ENCODE measurements at places on chromosomes 1 and 21.

DNA sequence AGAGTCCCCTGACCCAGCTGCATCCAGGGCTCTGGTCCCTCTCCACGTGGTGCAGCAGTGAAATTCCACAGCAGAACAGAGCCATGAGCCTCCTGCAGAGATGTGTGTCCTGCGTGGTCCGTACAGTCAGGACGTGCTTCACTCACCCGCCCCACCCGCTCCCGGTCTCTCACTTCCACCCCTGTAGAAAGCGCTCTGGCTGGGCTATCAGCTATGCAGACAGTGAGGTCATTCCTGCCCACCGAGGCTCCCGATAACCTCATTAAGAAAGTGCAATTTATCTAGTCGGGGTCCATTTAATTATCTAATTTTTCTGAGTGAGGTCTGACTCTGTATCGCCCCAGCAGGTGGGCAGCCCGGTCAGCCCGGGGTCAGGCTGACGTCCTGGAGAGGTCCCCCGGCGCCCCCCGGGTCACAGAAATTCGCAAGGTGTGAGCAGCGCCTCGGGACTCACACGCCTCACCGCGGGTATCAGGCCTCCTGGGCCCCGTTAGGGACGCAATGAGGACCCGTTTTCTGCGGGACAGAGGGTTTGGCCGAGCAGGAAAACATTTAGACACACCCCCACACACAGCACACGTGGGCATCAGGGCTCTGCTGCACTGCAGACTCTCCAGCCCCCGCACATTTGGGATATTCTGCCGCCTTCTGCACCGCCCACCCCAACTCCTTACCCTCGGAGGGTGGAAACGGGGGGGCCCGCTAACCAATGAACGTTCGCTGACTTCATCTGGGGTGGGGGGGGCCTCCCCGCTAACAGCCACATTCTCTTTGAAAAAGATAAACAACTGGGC is 76.7 kb downstream of the PRDM16 start:
- no peak for DNase-seq

DNA sequence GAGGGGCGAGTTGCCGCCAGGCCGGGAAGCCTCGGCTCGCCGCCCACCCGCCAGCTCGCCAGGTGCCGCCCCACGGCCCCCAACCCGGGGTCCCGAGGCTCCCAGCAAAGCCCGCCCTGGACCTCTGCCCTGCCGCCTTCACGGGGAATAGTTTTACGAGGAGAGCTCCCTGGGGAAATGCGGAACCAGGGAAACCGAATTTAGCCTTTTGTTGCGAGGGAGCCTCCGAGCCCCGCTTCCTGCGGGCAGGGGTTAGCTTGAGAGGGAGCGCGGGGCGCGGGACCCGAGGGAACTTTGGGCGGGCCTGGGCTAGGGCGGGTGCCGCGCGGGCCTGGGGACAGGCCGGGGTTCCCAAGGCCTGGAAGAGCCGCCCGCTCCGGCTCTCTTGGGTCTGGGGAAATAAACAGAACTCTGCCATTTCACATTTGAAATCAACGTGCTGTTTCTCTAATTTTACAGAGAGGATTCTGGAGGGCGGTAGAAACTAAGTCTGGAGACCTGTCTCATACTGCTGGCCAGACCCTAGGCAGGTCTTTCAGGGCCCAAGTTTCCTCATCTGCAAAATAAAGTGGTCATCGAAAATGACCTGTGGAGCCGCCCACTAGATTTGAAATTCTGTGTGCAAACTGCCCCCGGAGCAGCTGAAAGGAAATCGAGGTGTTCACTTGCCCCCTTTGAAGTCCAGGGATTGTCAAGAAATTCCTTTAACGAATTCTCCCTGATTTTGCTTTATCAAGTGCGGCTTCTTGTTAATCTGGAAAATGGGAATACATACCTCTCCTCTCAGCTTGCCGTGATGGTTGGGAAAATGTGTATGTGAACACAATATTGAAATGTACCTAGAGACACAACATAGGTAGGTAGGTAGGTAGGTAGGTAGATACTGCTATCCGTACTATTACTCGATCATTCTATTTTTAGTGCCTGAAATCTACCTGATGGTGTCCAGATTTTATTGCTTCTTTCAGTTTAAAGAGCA is 749 bp upstream of the GLUL start:
- DNase-seq = no peak

DNA sequence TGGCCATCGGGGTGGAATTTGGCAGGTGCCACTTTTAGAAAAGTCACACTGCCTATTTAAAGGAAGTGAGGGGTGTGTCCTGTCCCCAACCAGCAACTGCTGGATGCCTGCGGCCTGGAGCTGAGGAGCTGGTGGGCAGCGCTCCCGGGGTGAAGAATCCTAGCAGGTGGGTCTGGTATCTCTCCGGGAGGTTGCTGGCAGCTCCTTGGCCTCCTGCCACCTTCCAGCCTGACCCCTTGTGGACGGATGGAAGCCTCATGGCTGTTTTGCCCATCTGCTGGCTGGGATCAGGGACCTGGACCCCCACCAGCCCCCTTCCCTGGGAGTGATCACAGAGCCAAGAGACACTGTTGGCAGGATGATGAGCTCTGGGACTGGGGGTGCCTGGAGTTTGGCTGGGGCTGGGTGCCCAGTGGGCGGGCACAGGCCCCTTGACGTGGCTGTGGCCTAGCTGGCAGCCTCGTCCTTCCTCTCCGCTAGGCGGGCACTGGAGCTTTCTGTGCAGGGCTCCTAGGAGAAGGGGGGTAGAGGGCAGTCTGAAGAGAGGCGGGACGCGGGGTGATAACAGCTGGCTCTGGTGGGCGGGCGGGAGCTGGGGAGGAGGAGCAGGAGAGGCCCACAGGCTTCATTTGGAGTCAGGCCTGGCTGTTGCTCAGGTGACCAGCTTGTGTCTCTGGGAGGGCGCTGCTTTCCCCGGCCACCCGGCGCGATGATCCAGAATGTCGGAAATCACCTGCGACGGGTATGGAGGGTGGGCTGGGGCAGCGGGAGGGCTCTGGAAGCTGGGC is at the start of gene ACOT11:
ACOT11 (plus strand) TSS at position 628 of the 788 bp plus-strand sequence; CDS start at position 710, 82 bp downstream.
- peak; percentile 90 for DNase-seq

GRCh38 chr21:38741092-38741949 is 64.4 kb upstream of the ETS2 start:
- DNase-seq = no peak

DNA sequence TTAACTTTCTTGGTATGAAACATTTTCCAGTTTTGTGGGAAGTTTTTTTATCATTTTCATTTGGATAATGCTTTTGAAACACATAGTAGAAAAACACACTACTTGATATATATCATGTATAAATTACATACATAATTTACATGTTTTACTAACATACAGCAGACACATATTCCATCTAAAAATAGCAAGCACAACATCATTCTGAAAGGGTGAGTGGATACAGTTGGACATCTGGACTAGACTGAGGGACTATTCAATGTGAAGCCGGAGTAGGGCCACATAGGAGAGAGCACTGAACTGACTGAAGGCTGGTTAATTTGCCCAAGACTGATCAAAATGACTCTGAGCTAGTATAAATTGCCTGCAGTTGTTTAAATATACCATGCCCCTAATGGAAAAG is 11.7 kb downstream of the CDKN2C start:
- DNase-seq = no peak

DNA sequence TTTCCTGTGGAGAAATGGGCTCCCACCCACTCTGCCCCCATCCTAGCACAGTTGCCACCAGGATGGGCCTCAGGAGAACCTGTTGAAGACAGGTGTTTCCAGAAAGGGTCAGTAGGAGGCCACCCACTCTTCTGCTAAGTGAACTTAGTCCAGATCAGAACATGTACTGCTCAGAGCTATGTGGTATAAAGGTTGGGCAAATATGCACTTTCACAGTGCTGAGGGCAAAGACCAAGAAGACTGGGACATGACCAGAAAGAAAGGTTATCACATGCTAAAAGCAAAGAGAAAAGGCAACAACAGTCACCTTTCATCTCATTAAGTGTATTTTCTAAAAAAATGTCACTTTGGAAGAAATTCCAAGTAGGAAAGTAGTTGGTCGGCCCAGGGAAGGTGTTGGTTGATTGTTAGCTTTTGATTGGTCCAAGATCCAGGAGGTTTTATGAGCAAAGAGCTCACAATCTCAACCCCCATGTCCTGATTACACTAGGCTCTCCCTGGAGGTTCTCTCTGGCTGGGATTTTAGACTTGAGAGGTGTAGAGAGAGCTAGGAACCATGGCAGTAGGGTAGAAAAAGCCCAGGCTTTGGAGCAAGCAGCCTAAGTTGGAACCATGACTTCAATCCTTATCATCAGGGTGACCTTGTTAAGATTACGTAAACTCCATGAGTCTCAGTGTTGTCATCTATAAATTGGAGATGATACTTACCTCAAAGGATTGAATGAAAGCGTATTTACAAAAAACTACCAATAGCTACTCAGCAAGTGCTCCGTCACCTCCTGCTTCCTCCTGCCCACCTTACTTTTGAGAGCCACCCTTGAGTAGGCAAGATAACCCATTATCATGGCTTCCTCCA is 102.6 kb downstream of the GLUL start:
- DNase-seq = no peak

- no peak for DNase-seq
Observed at GRCh38 chr1:233707153-233707879, 93.4 kb downstream of the KCNK1 start.

GRCh38 chr1:18182398-18183160 is 75.0 kb downstream of the IGSF21 start:
- DNase-seq = peak; percentile 61

DNA sequence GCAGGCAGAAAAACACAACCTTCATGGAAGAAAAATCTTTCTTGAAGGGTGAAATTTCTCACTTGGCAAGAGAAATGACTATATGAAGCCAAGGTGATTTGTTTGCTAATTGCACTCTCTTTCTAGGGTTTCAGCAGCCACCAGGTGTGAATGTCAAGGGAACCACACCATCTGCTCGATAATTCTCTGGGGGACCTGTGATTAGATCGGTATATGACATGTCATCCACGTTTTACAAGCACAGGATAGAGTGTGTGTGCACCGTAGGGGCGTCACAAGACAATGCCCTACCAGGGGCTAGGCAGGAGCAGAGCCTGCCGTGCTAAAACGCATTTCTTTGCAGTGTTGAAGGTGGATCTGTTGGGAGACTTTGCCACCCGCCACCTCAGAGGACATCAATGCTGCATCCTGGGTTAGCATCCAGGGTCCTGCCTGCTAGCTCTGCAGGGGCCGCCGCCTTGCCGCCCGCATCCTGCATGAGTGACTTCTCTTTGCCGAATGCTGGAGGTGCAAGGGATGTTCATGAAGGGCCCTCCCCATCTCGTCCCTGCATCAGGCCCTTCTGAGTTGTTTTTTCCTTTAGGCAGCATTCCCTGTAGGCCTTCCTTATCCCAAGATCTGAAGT is 37.8 kb upstream of the CCSAP start:
- no peak for DNase-seq

DNA sequence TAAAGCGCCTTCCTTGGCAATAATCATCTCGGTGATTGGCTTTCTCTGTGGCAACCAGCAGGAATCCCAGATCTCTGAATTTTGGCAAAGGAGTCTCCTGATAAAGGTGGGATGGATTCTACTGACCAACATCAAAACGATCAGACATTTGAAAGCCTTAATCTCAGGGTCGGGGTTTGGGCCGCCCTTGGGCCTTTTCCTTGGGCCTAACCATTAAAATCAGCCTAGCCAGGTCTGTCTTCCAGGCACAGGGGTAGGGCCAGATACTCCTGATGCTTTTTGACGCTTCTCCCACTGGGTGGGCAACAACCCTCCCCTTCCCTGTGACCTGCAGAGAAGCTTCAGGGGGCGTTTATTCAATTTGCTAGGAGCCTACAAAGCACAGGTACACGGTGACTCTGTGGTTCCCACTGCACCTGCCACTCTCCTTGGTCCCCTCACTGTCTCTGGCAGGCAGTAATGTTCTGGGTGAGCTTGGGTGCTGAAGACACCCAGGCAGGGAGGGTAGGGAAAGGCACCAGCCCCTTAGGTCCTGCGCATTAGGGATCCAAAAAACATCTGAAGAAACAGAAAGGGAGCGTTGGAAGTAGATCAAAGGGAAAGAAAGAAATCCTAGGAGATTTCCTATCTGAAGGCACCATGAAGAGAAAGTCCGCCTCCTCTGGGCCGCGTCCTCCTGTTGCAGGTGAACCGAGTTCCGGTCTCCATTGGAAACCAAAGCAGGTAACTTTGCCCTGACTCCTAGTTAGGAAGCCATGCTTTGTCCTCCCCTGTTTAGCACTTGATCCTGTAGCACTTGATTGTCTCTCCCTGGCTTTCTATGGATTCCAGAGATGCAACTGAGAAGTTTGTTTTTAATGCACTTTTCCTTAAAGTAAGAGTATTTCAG is 12.3 kb downstream of the RNU1-2 start:
- no peak for DNase-seq

DNA sequence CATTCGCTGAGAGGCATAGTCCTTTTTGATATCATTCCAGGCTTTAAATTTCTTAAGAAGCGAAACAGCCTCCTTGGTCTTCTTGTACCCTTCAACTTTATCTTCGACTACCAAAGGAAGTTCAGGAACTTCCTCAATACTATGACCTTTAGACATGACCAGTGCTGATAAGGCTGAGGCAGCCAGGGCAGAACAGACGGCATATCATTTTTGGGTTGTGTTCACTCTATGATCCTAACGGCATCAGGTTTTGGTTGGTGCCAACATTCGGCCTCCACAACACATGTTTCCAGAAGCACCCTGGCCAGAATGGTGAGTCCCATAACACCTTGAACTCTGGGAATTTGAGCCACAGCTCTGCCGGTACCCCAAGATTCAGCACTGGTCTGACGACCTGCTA is 31.4 kb upstream of the MYOC start:
- DNase-seq = no peak

DNA sequence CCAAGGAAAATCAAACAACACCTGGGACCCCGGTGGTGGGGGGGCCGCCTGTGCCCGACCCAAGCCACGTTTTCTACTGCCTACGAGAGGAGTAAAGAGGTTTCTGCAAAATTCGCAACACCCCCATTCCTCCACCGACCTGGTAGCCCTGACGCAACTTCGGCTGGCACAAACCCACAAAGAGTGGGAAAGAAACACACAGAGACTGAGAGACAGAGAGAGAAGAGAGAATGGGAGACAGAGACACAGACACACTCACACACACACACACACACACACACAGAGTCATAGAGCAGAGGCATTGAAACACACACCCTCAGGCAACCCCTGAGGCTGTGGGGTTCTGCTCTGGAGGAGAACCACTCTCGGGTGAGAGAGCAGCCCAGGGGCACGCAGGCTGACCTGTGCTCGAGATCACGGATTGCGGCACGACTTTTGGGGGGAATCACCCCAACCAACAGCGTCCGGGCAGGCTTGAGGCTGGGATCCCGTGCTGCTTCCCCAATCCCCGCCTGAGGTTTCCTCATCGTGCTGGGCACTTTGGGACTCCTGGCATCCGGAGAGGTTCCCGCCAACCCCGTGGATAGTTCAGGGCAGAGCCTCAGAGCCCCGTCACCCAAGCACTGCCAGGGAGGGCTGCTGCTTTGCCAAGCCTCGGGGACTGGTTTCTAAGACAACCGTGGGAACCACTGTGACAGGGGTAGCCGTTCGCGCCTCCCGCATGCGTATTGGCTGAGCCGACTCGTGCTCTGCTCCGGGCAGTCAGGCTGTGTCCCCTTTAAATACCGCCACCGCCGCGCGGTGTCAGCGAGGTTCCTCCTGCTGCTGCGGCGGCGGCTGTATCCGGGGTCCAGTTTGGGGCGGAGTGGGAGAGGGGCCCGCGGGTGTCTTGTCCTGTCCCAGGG is 682.4 kb upstream of the TPTE start:
- no peak for DNase-seq

- no peak for DNase-seq
Observed at GRCh38 chr1:26372039-26372438, 511 bp downstream of the ZNF683 start.

Measured in BE2C (cell line).